Caudate nucleus (tissue), 63 donors: ENCODE measurements at places on chromosomes 11 and 22.

DNA sequence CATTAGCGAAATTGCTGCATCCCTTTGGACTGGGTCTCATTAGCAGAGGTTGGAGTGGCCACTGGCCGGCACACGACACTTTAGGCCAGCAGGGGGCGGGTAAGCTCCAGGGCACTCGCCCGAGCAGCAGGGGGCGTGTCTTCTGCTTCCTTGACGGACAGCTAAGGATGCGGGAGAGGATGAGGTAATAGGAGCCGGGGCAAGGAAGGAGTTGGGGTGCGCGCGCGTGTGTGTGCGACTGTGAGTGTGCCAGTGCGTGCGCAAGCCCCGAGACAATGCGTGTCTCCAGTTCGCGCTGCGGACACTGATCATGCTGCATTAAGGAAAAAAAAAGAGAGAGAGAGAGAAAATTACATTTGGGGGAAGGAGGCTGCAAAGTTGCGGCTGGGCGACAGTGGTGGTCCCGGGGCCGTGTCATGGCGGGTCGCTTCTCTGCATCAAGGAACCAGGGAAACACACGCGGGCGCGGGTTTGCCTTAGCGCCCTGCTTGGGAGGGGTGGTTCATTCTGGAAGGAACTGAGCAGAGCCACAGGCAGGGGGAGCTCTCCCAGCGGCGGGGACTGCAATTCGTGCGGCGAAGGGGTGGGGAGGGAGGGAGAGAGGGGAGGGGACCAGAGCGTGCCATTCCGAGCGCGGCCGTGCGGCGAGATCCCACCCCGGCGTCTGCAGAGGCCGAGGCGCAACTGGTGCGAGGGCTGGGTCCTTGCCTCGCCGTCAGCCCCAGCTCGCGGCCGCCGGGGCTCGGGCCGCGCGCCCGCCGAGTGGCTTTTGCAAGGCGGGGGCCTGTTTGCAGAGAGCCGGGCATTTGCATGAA lies at the start of gene DTX4:
Gene DTX4, plus strand, starts transcription at position 625 of the 815 bp plus-strand sequence. CDS start 464 bp downstream, outside the sequence.
- peak; percentile 93 for DNase-seq

GRCh38 chr22:47090591-47091245 lies 328.3 kb downstream of the TBC1D22A start:
- DNase-seq = no peak

- no peak for DNase-seq
Measured at GRCh38 chr11:78666675-78667160, 92.1 kb upstream of the NARS2 start.

- DNase-seq = no peak
Measured at GRCh38 chr22:19760951-19761724, 560 bp downstream of the TBX1 start.

- DNase-seq = peak; percentile 7
Measured at GRCh38 chr11:130449996-130450769, 1.7 kb downstream of the ADAMTS15 start.

- DNase-seq = peak; percentile 60
Measured at GRCh38 chr11:107018902-107019493, 722 bp upstream of the GUCY1A2 start.

DNA sequence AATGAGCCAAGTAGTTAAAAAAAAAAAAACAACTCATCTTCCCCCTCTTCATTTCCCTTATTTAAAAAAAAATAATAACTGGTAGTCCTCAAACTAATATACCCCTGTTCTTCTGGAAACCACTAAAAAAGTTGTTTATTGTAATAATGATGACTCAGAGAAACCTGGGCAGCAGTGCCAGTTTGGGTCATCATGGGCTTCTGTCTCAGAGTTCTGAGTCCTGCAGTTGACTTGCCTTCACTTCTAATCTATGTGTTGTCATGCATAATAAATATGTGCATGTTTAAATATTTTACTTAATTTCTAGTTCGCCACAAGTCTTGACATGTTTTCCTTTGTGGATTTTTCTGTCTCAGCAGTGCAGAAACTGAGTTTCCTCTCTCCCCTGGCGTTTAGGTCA lies 46.8 kb downstream of the PPP2R1B start:
- no peak for DNase-seq

DNA sequence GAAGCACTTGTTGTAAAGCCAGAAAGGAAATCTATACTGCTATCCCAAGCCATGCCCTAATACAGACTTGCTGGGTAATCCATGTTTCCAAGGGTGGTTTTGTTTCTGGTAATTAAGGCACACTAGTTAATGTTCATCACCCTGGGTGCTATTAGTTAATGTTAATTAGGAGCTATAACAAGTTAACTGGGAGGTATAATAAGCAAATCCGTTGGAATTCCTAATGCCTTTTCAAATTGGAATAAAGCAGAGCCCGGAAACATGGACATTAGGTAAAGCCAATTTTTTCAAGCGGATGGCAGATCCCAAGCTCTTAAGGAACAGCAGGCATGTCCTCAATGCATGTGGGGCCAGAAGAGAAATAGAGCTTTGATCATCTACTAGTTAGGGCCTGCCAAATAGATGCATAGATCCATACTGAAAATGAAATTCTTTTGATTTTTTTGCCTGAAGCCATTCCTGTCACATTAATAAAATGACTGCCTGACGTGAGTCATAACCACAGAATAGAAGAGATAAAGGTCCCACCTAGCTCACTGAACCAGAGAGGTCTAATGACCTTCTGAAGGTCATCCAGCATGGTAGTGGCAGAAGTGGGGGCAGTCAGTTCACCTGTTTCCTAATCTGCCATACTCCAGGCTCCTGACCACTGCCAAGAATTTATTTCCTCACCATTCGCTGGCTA lies 28.5 kb upstream of the CCDC34 start:
- DNase-seq = no peak

- DNase-seq = no peak
Measured at GRCh38 chr22:28029201-28029948, 110.3 kb upstream of the PITPNB start.

DNA sequence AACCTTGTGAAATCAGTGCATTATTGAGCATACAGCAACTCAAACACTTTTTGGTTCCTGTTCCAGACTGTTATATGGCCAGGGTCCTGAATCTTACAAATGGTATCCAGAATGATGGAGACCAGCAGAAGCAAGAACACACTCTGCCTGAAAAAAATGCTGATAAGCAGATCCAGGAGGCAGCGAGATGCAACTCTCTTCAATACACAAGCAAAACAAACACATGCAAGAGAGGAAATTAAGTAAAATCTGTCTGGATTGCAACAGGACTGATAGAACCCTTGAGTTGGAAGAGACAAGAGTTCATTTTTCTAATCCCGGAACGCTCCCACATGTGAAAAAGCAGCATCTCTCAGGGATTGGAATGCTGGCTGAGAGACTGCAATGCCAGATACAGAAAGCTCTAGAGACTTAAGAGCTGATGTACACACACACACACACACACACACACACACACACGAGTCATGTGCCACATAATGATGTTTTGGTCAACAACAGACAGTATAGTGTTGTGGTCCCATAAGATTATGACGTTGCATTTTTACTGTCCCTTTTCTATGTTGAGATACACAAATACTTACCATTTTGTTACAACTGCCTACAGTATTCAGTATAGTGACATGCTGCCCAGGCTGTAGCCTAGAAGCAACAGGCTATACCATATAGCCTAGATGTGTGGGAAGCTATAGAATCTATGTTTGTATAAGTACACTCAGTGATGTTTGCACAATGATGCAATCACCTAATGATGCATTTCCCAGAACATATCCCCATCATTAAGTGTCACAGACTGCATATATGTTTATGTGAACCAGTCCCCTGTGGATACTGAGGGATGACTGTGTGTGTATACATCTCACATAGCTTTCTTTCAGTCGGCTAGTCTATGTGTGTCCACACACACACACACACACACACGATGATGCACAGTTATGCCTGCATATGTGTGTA lies 406.6 kb downstream of the LARGE1 start:
- no peak for DNase-seq

- no peak for DNase-seq
Measured at GRCh38 chr22:26921726-26922125, 264.3 kb downstream of the MIAT start.

DNA sequence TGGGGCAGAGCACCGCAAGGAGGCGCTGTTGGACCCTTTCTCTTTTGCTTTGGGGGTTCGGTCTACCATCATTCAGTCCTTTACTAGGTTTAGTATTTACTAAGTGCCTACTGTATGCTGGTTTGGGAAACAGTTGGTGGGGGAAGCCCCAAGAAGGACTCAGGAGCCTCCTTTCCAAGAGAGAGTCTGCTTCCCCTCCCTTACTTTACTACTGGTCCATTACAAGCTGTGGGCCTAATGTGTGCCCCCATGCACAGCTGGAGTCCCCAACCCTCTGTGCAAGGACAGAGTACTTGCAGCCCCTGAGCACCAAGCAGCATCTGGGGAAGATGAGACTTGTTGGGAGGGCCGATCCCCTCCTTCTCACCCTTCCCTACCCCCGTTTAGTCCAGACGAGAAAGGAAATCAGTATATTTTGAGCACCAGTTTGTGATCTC lies 876 bp upstream of the UBE2L6 start:
- DNase-seq = no peak

- no peak for DNase-seq
Measured at GRCh38 chr22:46061124-46061500, 84.2 kb upstream of the WNT7B start.

- no peak for DNase-seq
Measured at GRCh38 chr11:46114378-46114777, 6.9 kb downstream of the PHF21A start.

GRCh38 chr11:32479291-32479690 lies 44.0 kb upstream of the WT1 start:
- DNase-seq = no peak

GRCh38 chr11:61684870-61685616 lies 4.9 kb downstream of the DAGLA start:
- no peak for DNase-seq

DNA sequence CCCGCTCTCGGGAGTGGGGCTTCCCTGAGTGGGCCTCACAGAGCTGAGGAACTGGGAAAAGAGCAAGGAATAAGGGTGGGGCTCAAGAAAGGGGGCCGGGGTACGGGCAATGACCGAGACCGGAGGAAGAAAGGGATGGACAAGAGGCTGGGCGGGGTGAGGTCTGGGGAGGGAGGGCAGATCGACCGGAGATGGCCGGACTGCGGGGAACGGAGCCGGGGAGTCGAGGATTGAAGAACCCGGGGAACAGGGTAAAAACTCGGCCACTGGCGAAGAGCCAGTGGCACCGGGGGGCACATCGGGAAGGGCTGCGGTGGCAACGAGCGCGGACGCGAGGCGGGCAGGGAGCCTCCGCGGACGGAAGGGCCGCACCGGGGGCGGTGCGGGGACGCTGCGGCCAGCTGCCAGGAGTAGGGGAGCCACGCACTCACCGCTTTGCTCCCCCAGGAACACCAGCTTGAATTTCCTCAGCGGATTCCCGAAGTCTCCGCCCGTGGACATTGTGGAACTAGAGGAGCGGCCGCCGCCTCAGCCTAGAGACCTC lies 667 bp downstream of the RAB6A start:
- DNase-seq = peak; percentile 15

- DNase-seq = no peak
Measured at GRCh38 chr11:87366763-87367405, 329.1 kb downstream of the TMEM135 start.

DNA sequence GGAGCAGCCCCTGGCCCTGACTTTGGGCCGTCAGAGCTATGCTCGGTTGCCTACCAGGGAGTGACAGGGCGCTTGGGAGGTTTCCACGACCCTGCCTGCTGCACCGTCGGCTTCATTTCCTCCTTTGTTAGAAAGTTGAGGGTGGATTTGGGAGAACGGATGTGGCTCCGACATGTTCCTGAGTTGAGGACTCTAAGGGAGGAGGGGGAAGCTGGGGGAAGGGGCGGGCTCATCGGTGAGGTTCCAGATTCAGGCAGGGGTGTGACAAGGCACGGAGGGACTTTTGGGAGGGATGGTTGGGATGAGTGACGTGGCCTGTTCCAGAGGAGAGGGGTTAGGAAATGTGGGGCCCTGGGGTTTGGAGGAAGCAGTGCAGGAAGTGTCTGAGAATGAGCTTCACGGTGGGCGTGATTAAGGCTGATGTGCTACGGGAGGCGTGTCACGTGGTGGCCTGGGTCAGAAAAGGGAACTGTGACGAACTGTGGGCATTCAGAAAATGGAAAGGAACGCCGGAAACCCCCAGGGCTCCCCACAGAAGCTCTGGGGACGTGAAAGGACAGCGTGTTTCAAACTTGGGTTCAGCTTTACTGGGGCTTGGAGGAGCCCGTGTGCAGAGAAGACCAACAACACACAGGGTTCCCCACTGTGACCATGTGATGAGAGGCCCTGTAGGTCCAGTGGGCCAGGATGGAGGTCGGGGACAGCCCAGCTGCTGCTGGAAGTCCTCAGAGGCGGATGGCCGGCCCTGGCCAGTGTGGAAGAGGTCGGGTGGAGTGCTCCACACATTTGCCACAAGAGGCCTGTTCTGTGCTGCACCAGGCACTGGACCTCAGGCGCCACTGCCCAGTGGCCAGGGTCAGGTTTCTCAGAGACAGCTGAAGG lies 2.8 kb downstream of the PARVB start:
- DNase-seq = peak; percentile 13

GRCh38 chr22:32699001-32699582 lies 102.4 kb upstream of the TIMP3 start:
- no peak for DNase-seq
